T-cell (primary cell): ENCODE measurements at places on chromosomes 1 and 21.

- DNase-seq = no peak
Observed at GRCh38 chr1:155698382-155699038, 9.6 kb downstream of the DAP3 start.

- no peak for DNase-seq
Observed at GRCh38 chr1:11229203-11229602, 33.1 kb downstream of the MTOR start.

DNA sequence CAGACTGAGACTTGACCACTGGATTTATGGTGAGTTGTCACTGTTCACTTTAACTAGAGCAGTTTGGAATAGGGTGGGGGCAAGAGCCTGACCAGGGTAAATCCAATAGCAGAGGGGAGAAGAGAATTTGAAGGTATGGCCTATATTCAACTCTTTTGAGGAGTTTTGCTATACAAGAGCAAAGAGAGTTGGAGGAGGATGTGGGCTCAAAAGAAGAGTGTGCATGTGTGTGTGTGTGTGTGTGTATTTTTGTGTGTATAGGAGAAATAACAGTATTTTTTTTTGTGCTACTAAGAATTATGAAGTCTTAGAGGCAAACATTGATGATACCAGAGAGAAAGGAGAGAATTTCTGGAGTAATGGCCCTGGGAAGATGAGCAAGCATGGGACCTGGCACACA lies 164.8 kb upstream of the JUN start:
- DNase-seq = no peak

DNA sequence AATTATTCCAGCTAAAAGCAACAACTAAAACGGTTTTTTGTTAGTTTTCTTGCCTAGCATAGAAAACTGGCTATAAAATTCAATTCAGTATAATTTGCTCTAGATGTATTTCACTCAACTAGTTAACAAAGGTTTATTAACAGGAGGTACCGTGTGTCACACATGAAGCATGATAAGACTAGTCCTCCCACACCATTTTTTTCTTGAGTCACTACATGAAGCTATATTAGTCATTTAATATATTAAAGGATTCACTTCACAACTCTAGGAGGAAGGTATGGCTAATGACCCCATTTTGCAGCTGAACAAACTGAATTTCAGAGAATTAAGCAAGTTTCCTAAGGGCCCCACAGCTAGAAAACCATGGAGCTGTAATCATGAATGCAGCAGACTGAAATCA lies 307.8 kb upstream of the USP25 start:
- no peak for DNase-seq

DNA sequence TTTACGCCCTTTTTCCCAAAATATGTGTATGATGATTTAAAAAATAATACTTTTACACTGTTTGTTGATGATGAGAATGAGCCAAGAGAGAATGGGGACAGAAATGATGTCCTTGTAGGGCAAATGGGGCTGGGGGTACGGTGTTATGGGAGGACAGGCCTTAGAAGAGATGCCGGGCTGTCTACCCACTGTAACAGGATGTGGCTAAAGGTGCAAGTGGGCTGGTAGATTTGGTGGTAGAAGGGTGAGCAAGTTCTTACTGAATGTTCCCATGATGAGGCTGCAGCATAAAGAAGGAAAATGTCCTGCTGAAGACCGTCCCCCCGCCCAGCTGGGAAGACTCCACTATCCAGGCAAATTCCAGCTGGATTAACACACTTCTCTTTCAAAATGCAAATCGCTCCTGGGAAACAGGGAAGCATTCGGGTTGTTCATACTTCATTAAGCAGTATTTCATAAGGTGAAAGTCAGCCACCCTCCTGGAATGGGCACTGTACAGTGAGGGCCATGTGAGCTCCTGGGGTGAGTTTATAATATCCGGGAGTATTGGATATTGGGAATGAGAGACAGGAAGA lies 14.0 kb downstream of the GPA33 start:
- no peak for DNase-seq

DNA sequence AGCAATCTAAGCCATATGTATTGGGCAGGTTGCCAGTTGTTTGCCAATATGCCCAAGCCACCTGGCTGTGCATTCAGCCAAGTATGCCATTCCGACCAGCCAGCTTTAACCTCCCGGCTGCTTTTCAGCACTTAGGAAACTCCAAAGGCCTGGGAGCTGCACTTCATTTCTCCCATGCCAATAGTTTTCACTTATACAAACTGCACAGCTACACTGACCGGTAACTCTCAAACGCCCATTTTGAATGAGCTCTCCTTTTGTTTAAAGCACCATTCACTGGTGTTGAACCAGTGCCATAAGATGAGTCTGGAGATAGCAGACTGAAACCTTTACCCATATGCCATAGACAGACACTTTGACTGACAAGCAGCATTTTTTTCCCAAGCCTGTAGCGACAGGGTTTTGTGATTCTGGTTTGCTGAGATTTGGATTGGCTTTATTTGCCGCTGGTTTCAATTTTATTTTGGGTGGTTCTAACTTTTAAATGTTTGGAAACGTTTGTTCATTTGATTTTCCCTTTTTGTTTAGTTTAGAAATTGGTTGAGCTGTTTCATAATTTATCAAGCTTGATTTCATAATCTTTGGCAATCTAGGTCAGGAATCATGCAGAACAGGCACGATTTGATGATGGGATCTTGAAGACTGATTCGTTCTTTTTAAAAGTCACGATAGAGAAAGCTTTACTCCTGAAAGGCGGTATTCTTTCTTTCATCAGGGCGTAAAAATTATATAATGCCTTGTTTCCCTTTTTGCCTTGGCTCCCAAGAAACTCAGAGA lies 144.6 kb downstream of the NFIA start:
- no peak for DNase-seq

DNA sequence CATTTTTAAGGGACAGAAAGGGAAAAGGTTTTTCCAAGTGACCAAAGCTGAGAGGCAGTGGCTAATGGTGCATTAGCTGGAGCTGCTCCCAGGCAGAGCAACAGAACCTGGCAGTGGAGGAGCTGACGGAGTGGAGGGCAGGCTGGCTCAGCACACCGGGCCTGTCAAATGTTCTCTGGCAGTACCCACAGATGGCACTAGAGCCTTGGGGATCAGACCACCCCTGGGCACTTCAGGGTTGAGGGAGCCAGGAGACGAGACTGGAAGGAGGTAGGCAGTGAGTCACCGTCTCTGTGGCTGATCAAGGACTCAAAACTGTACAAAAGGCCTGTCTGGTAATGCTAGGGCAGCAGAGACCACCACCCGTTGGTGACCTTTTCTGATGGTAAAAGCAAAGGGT lies 121.7 kb upstream of the KIAA0040 start:
- DNase-seq = no peak

- no peak for DNase-seq
Observed at GRCh38 chr1:187310038-187310631, 481.4 kb downstream of the PLA2G4A start.

- DNase-seq = no peak
Observed at GRCh38 chr1:12480748-12481362, 137.2 kb downstream of the DHRS3 start.

GRCh38 chr1:203188686-203189232 lies 2.3 kb upstream of the CHI3L1 start:
- no peak for DNase-seq

DNA sequence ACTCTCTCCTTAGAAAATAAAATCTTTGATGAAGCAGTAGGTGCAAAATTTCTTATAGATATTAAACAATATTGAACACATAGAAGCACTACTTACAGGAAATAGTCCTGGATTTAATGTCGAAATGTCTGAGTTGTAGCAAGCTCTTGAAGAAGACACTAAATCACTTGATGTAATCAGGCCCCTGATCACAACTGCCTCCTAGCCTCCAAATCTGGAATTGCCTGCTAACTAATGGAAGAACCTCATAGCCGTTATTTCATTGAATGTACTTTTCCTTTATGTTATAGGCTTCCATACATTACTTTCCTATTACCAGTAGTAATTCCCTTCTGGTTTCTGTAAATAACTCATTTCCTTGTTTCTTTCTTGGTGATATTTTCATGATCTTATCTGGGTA lies 675.7 kb upstream of the CHRM3 start:
- DNase-seq = no peak

GRCh38 chr1:225888289-225888897 lies 553 bp downstream of the LEFTY1 start:
- no peak for DNase-seq

DNA sequence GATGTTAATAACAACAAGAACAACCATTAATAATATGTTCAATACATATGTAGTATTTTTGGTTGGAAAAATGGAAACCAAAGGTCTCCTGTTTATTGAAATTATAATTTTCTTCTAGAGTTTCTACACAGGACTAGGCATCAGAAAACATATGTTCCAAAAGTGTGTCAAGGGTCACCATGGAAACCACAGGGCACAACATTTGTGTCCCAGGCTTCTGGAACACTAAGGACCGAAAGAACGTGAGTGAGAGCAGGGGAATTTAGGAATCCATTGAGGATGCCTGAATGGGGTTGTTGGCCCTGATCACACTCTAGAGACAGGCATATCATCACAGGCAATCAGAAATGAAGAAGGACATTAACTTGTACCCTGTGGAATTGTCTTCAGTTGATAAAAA lies 7.5 kb upstream of the CDC14A start:
- no peak for DNase-seq

GRCh38 chr1:86487811-86488141 lies 19.0 kb downstream of the CLCA1 start:
- no peak for DNase-seq

DNA sequence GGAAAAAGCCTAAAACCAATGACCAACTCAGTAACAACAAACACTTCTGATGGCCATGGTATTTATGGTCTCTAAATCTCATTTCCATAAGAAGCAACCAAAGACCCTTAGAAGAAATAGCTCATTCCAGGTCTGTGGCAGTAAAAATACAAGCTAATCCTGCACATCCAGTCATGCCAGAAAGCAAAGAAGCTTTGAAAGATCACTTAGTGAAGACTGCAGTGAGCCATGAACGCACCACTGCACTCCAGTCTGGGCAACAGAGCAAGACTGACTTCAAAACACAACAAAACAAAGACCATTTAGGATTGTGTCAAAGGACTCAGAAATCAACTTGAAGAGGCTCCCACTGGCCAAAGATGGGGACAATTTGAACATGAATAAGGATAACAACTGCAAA lies 18.4 kb upstream of the ELK4 start:
- DNase-seq = no peak

GRCh38 chr1:15618655-15619525 lies 1.6 kb downstream of the DDI2 start:
- no peak for DNase-seq

DNA sequence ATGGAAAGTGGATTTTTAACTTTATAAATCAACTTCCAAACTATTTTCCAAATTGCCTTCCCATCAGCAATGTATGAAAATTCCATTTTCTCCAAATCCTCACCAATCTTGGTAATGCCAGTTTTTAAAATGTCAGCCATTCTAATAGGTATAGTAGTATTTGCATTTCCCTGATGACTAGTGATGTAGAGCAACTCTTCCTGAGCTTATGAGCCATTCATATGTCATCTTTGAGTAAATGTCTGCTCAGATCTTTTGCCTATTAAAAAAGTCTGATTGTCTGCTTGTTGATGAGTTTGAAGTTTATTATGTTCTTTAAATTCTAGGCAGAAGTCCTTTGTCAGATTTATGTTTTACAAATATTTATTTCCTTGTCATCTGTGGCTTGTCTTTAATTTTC lies 54.7 kb downstream of the KDM1A start:
- no peak for DNase-seq

DNA sequence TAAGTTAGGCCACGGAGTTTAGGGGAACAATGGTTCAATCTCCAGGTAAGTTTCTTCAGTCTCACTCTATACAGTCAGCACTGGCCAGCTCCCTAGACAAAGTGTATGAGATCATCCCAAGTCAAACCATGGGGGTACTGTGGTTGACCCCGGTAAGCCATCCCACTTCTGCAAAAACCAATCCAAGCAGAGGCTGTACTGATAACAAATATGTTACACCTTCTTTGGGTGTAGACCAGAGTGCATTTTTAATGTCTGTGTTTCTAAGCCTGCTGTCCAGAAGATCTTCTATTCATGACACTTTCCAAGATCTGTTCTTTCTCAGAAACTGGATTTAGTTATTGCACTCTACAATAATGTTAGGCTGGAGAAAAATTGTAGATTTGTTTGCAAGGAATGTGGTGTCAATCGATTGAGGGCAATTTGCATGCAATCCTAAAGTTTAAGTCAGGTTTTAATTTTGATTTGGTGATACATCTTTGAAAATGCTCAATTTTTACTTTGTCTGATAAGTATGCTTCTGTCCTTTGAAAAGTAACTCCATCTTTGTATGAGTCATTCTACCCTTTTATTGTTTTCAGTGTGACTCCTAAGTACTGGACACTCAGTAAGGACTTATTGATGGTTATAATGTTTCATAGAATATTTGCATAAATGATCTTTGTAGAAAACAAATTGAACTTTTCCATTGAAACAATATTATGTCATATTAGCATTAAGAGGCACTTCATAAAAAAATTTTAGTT lies 152.4 kb downstream of the HLX start:
- DNase-seq = no peak

- DNase-seq = no peak
Observed at GRCh38 chr1:229025576-229025975, 245.3 kb upstream of the RAB4A start.

GRCh38 chr1:160744199-160744851 lies 5.3 kb downstream of the SLAMF7 start:
- DNase-seq = no peak

GRCh38 chr1:193558491-193559028 lies 372.1 kb upstream of the B3GALT2 start:
- no peak for DNase-seq

DNA sequence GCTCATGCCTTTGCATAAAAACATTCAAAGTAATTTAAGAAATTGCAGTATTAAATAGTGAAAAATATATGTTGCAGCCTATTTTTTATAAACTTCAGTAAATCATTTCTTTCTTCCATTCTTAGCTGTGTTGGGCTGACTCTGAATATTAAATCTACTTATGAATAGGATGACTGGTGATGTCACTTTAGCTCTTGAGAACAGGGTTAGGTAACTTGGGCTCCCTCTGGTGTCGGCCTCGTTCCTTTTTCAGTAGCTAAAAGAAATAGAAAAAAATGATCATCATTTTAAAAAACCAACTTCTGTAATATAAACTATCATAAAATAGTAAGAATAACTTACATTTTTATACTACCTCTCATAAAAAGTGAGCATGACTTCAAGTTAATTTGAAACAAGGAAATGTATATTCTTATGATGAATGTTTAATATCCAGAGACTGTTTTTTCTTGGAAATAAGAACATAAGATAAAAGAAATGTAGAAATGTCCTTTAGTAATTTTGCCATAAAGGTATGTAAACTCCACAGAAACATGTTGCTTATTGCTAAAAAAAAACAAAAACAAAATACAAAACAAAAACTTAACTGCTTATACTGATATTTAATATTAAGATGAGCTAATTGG lies 26.8 kb upstream of the NCAM2 start:
- DNase-seq = no peak

GRCh38 chr21:17784180-17784598 lies 35.0 kb downstream of the C21orf91 start:
- no peak for DNase-seq
